ENCODE measurements at places on chromosomes 2 and 18.

- no peak for DNase-seq
Measured at GRCh38 chr2:59654710-59655109, 898.7 kb downstream of the BCL11A start.

GRCh38 chr2:16671760-16672159 is 6.1 kb upstream of the CYRIA start:
- DNase-seq = no peak

DNA sequence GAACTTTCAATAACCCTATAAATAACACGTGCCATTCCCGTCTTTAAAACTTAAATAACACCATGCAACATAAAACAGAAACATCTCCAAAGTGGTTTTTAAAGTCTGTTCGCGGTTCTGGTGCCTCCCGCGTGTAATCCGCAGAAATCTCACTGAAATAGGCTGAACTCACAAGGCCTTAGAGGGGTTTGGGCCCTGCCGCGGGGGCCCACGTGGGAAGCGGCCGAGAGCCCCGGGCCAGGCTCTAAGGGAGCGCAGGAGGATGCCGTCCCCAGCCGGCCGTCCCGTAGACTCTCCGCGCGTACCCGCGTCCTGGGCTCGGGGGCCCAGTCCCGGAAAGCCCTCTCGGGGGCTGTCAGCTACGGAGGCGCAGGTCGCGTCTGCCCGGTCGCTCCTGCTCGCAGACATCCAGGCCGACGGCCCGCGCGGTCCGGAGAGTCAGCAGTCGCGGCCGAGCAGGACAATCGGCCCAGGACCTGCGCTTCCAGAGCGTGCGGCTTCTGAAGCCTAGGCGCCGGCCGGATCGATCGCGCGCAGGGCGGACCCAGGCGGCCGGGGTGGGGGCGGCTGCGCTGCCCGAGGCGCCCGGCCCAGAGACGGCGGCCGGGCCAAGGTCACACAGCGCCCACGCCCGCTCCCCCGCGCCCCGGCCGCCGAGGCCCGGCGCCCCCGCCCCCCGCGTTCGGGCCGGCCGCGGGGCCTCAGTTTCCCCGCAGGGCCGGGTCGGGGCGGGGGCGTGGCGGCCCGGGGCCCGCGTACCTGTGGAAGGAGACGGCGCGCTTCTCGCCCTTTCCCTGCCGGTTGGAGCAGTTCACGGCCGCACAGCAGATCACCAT is 558 bp downstream of the THAP4 start:
- DNase-seq = peak; percentile 43

- DNase-seq = no peak
Measured at GRCh38 chr2:70574109-70574508, 20.5 kb upstream of the TGFA start.

GRCh38 chr2:9153643-9153980 is 53.0 kb upstream of the ASAP2 start:
- no peak for DNase-seq

- DNase-seq = no peak
Measured at GRCh38 chr18:33146014-33146413, 294.5 kb downstream of the CCDC178 start.

All from AG08395 (cell line).